ENCODE measurements at places on chromosomes 4 and X.

- no peak for DNase-seq
Measured at GRCh38 chrX:131650637-131651410, 107.0 kb downstream of the OR13H1 start.

DNA sequence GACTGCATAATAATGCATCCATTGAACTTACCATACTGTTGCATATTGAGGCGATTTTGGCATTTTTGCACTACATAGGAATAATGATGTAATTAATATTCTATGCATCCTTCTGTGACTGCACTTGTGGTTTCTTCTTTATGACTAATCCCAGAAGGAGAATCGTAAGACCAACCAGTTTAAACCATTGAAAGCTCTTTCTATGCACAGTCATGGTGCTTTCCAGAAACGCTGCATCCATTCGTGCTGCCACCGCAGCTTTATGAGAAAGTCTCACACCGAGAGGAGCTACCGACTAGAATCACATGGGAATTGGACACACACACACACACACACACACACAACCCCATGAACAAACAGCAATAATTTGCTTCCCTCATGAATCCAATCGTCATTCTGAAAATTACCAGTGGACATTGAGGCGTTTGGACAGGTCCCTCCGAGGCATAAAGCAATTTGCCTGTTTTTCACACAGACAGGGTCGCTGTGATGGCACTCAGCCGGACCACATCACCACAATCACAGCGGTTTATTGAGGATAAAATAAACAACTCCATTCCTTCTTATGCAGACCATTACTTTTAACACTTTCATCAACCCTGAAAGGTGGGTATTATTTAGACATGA is 64.2 kb downstream of the PACRGL start:
- no peak for DNase-seq

GRCh38 chrX:47687263-47687662 is 28.3 kb upstream of the UXT start:
- no peak for DNase-seq

DNA sequence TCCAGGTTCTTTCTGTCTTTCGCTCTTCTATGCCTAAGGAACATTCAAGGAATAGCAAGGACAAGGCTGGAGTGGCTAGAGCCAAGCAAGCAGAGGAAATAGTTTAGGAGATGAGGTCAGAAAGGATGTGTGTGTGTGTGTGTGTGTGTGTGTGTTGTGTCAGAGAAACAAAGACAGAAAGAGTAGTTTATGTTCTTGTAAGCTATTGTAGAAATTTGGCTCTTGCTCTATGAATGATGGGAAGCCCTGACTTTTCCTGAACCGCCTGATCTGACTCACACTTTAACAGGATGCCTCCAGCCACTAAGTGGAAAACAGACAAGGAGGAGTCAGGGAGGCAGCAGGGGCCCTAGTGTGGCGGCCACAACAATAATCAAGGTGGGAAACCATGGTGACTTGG is 39.7 kb downstream of the LGI2 start:
- no peak for DNase-seq

Measured in CD4-positive, alpha-beta T cell treated with Interleukin-10 for 1 hour (primary cell).